ENCODE measurements at places on chromosomes 7 and 10.

DNA sequence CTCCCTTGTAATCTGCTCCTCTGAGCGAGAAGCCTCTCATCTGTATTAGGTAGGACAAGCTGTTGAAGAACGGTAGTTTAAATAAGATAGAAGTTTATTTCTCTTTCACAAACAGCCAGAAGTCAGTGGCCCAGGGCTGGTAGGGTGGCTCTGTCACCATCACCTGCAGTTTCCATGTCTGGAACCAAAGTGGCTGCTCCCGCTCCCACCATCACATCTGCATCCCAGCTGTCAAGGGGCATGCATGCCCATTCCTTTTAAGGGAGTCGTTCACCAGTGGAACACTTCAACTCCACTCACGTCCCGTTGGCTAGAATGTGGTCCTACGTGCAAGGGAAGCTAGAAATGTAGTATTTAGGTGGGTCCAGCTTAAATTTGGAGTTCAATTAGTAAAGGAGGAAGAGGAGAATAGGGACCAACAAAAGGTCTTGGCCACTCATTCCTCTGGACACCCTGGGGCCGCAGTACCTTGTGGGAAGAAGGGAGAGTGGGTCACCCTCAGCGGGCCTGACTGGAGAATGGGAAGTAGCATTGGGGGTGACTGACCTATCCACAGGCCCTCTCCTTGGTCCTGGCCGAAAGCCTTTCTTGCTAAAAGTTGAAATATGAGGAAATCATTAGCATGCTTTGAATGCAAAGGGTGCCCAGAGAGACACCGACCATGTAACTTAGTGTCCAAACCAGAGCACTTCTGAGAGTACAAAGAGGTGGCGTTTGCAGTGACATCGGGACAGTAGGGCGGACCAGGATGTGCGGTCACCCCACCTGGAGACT lies 48.0 kb downstream of the ELFN1 start:
- DNase-seq = no peak

DNA sequence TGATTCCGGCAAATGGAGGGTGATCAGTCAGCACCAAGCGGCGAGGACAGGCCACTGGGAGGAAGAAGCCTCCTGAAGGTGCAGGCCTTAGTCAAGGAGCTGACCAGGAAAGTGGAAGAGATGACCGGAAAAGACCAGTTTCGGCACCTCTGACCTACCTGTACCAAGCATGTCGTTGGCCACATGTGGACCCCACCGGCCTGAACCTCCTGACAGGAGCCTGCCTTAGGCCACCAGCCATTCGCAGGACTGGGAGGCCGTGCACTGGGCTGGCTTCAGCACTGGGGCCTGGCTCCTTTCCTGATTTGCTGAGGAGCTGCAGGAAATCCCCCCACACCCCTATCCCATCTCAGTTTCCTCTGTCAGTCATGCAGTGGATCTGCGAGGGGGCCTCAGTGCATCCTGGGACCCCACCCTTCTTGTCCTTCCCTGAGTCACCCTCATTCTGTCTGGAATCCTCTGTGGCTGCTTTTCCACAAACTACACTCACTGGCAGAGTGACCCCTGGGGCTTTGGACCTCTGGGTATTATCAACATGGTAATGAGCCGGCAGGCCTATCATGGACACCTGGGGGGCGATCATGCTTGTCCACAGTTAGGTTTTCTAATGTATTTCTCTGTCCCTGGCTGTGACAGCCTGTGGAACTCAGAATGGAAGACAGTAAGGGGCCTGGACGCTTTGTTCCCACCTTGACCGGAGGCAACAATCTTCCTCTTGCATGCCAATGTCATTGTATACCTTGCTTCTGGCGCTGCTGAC lies 33.0 kb downstream of the RAMP3 start:
- no peak for DNase-seq

DNA sequence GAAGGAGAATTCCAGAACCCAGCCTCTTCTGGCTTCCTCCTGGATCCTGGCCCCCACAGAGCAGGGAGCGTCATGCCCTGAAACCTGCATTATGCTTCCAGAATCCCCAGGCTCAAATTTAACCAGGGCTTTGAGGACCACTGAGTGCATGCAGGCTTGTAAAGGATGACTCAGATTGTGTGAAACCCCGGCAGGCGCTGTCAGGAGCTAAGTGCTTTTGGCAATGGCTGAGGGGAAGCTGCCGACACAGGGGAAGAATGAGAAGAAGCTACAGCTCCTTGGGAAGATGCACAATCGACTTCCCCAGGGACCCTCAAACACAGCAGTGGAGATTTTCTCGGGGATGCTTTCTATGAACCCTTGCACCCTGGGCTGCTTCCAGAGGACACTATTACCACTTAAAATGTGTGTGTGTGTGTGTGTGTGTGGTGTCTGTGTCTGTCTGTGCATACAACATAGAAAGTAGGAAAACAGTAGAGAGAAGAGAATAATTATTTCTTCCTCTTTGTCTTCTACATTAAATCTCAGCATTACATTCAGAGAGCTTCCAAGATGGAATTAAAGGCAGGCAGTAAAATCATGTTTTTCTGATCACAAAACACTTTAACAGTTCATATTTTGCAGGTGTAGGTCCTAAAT lies 183.5 kb upstream of the INHBA start:
- no peak for DNase-seq

- DNase-seq = no peak
Measured at GRCh38 chr7:126608339-126608776, 644.4 kb downstream of the GRM8 start.

GRCh38 chr7:375321-375831 lies 85.4 kb downstream of the FOXL3 start:
- DNase-seq = no peak

DNA sequence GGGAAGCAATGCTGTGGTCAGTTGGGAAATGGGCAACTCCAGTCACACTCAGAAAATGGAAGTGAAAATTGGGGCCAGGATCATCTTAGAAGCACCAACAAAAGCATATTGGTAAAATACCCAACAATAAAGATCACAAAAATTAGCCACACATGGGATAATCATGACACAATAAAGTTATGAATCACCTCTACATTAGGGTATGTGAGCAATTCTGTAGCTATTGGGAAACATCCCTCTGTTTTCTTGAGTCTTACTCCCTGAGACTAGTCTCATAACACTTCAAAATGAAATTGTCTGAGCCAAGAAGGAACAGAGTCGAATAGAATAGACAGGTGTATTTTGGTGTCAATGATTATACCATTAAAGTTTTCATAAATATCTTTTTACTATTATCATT lies 178.3 kb downstream of the DYNC1I1 start:
- no peak for DNase-seq

All from activated CD4-positive, alpha-beta T cell treated with anti-CD3 and anti-CD28 coated beads, Interleukin-2, amount 10 ng/mL, durations not matched to agents 24 days and 14 days (primary cell).